Activated CD4-positive, alpha-beta T cell treated with anti-CD3 and anti-CD28 coated beads, Interleukin-2, amount 50 U/mL, for 1 hour (primary cell): ENCODE measurements at places on chromosomes 16 and 17.
A peak's percentile ranks its signal among the peaks of the same experiment; 100 is the strongest.

DNA sequence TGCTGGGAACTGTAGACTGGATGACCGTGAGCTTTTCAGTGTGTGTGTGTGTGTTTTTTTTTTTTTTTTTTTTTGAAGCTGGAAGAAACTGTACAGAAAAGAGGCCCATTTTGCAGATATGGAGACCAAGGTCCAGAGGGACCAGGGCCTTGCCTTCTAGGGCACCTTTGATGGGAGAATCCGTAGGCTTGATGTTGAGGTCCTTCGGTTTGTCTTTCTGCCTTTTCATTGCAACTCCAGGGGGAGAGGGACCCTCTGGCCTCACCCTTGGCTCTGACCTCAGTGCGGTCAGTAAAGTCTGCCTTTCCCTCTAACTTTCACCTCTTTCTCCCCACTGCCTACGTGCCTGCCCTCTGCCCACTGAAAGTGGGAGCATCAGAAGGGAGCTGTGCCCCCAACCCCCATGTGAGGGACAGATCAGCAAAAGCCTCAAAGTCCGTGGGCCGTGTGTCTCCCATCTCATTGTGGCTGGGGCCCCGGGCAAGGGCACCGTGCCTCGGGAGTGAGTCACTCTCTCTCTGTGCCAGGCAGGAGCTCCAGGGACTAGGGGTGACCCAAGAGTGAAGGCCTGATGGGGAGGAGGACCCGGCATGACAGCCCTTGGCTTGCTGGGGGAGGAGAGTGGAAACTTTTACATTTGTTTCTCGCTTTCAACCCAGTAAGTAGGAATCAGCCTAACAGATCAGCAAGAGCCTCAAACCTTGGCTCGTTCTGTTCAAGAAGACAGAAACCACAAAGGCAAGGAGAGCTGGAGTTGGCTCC, 123.6 kb downstream of the CMIP start:
- no peak for DNase-seq

DNA sequence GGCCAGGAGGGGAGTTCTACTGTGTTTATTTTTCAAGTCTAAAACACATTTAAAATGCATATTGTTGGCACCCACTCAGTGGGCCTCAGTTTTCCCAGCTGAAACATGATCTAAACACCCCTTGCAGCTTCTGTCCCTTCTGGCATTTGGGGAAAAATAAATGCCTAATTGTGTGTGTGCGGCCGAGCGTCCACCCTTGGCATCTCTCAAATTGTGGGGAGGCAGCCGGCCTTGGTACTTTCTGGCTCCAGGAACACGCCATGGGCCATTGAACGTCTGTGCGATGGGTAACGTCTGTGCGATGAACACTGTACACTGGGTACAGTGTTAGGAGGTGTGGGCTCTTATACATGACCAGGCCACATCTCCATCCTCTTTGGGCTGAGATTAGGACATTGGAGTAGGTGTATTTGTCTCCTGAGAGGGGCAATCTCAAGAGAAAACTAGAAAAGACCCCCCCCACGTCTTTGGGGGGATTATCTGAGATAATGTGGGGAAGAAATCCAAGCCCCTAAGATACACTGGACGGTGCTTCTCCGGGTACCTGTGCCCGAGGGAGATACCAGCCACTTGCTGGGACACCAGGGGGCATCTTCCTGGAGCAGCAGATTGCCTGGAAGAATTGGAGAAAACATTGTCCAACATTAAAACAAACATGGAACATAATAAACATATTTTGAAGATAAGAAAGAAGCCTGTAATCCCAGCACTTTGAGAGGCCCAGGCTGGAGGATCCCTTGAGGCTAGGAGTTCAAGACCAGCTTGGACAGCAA, 54.9 kb downstream of the RAB11FIP4 start:
- DNase-seq, result no peak

- no peak for DNase-seq
Observed at GRCh38 chr17:15262291-15263205, 2.6 kb downstream of the PMP22 start.

GRCh38 chr17:8326511-8327302, 12.9 kb upstream of the ODF4 start:
- peak; percentile 11 for DNase-seq

DNA sequence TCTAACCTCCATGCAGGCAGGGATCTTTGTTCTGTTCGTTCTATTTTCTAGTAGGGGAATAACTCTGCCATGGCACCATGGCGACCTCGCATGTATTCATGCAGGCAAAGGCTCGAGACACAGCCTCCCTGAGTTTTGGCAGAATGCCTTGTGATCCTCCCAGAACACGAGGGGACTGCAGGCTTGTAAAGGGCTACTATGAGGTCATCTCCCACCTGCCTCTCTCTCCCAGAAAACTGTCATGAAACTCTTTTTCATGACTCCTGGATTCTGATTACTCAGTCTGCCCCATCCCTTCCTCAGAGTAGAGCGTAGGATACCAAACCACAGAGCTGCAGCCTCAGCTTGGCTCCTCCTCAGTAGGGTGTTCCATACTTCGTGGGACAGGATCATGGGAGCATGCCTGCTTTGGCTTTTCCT, 64.3 kb downstream of the IGF2BP1 start:
- no peak for DNase-seq

- DNase-seq, result no peak
Observed at GRCh38 chr16:74078511-74079231, 217.9 kb upstream of the PSMD7 start.

- no peak for DNase-seq
Observed at GRCh38 chr17:71922439-71922838, 198.4 kb upstream of the SOX9 start.

GRCh38 chr17:2395258-2396181, 5.3 kb downstream of the MNT start:
- DNase-seq, result no peak

DNA sequence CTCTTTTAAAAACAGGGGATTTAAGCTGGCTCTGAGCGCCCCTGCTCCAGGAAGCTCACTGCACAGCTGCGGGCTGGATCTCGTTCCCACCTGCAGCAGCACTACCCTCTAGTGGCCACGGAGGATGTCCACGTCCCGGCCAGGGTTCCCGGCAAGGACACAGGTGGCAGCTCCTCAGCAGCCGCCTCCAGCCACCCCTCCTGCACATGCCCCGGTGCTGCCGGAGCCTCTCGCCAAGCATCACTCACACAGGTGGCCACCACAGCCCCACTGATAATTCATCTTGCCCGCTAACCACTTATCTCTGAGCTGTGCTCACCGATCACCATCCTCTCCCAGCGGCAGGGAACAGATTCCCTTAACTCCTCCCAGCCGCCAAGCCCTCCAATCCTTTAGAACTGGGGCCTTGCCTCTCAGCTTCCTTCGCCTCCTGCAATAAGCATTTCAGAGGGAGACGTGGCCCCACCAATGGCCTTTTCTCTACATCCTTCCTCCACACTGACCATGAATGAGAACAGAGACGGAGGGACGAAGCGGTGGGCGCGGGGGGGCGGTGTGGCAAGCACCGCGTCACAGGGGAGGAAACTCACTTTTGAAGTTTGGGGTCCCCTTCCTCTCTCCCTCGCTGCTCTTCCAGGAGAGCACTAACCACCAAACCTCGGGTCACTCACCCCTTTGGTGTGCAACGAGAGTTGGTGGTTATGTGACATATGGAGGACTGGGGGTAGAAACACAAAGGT, 222.1 kb downstream of the RBFOX3 start:
- no peak for DNase-seq

- DNase-seq, result no peak
Observed at GRCh38 chr17:596763-597644, 117.6 kb downstream of the VPS53 start.
